ENCODE measurements at places on chromosomes 12 and 14. TPM values are rescaled to one million over a fixed set of nuclear protein-coding genes. Genes with fewer than 3 reads are reported as not detected.

Gene HOXC10
- not detected for total RNA-seq

Gene SSPN
- total RNA-seq, result 3.2 TPM

Gene ACVRL1
- total RNA-seq, result 0.35 TPM

Gene GDF3
- total RNA-seq, result not detected

Gene GALNT16
- total RNA-seq, result 0.07 TPM

Gene TOMM20L
- total RNA-seq, result not detected

Gene SLC6A15
- total RNA-seq, result 13.4 TPM

Gene SLC5A8
- not detected for total RNA-seq

Gene C12orf56
- 0.23 TPM for total RNA-seq

Gene LMNTD1
- not detected for total RNA-seq

Gene ATG2B
- total RNA-seq, result 4.9 TPM

Gene C1R
- total RNA-seq, result 8.8 TPM

Gene PRH2
- not detected for total RNA-seq

Gene ZNF385A
- 52.3 TPM for total RNA-seq

Gene GPR135
- 0.14 TPM for total RNA-seq

Gene TMTC2
- 6.0 TPM for total RNA-seq

Gene NEUROD4
- not detected for total RNA-seq

Gene SERPINA3
- 3.5 TPM for total RNA-seq

Gene UBR7
- total RNA-seq, result 24.5 TPM

Gene KSR2
- not detected for total RNA-seq

Gene PDZRN4
- not detected for total RNA-seq

Gene LRRC10
- total RNA-seq, result not detected

Gene TAS2R31
- total RNA-seq, result not detected

Gene TEX52
- total RNA-seq, result not detected

Gene PRICKLE1
- 3.4 TPM for total RNA-seq

Gene SUDS3
- total RNA-seq, result 49.1 TPM

Gene KCNMB4
- total RNA-seq, result 2.0 TPM

Gene TUNAR
- total RNA-seq, result not detected

Gene ACOT4
- 2.0 TPM for total RNA-seq

Gene GZMB
- not detected for total RNA-seq

Gene TAPBPL
- total RNA-seq, result 2.5 TPM

Gene CPNE6
- total RNA-seq, result not detected

Data from airway epithelial cell (primary cell).